ENCODE measurements at places on chromosomes 7 and 10.

DNA sequence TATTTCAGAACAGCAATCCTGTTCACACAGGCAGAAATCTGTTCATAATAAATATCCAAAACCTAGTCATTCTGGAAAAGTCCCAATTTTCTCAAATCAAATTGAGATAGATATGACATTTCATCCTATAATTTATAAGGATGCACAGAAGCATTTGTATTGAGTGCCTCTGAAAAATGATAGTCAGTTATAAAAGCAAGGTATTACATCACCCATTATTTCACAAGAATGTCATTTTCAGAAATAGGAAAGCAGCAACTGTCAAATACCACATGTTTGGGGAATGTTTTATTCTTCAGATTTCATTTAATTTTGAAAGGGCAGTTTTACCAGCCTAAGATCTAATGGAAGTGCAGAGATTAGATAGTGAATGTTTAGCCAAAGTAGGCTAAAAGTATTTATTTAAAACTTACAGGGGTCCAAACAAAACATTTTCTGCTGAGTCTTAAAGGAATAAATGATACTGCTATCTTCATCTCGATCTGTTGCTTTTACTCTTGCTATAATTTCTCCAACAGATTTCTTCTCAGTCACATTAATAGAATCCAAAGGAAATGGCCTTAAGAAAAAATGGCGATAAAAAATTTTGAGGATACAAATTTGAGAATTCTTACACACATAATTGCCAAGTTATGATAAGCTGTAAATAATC, 185.8 kb downstream of the HGF start:
- no peak for DNase-seq

GRCh38 chr10:114174695-114175188, 739 bp upstream of the CCDC186 start:
- peak; percentile 54 for DNase-seq

DNA sequence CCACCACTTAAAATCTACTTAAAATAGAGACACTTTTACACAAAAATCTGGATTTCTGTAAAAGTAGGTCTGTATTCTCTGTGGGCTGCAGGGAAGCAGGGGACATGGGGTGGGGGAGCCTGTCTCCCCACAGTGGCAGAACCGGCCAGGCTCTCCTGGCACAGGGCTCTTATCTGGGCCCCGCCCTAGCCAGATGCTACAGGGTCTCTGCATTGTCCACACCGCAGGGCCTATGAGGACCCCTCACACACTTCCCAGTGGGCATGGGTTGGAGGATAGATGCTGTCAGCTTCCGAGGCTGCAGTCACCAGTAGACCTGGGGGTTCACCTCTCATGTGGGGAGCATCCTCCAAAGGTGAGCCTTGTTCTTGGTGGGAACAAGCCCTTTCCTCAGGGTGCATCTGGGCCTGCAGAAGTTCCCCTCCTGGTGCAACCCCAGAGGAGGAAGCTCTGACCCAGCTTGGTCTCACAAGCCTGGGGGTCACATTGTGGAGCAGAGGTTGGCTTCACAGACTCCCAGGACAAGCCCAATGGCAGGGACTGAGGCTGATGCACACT, 15.4 kb upstream of the MYL7 start:
- no peak for DNase-seq

- DNase-seq: no peak
These were observed 211.1 kb downstream of the HDAC9 start for GRCh38 chr7:18706670-18707069.

DNA sequence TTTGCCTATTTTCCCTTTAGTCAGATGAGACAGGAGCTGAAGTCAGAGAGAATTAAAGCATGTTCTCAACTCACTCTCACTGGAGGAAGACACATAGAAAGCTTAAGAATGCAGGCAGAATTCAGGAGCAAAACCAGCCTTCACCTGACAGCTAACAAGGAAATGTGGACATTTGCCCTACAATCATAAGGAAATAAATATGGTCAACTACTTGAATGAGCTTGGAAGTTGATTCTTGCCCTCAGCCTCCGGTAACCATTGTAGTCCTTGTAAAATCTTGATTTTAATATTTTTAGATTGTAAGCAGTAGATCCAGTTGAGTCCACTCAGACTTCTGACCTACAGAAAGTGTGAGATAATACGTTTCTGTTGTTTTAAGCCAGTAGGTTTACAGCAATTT, 752.5 kb upstream of the ZWINT start:
- DNase-seq: no peak

- DNase-seq: no peak
These were observed 32.7 kb downstream of the TSPAN15 start for GRCh38 chr10:69483963-69484362.

DNA sequence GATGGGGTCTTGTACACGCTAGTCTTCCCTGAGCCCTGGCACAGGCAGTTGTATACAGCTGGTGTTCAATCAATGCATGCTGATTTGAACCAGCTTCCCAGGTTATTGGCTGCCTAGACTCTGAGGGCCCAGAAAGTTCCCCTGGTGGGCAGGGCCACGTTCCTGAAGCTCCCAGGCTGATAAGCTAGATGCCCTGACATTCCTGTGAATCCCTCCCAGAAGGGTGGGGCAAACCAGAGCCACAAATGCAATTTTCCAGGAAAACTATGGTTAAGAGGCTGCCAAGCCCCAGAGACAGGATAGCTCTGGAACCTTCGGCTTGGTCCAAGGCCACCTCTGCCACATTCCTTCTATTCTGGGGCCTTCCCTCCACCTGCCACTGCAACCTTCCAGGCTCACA, 78.2 kb downstream of the FAM53B start:
- DNase-seq: no peak

DNA sequence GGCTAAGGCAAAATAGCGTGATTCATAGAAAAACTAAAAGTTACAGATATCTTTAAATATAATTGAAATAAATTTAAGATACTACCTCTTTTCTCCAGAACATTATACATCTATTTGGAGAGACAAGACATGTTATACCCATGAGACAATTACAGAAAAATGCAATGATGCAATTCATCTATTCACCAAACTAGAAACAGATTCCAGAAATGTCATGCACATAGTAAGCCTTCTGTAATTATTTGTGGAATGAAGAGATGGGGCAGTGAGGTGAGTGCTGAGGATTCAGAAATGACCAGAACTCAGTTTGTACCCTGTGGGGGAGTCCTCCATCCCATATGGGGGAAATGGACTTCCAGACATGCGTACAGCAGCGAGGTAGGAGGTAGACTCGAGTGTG, 99.4 kb downstream of the MKX start:
- DNase-seq: no peak

- no peak for DNase-seq
These were observed 20.6 kb upstream of the GDI2 start for GRCh38 chr10:5833814-5834213.

GRCh38 chr10:4723860-4724259, 102.1 kb upstream of the AKR1E2 start:
- no peak for DNase-seq

- no peak for DNase-seq
These were observed 139.3 kb downstream of the C1GALT1 start for GRCh38 chr7:7321681-7322080.

GRCh38 chr10:52284416-52285013, 29.6 kb upstream of the DKK1 start:
- DNase-seq: no peak

- DNase-seq: no peak
These were observed 26.2 kb upstream of the C10orf90 start for GRCh38 chr10:126696684-126697083.

GRCh38 chr7:87510411-87510875, 35.0 kb upstream of the ABCB4 start:
- no peak for DNase-seq
